CD4-positive, alpha-beta T cell (primary cell): ENCODE measurements at places on chromosomes 6 and 20.

DNA sequence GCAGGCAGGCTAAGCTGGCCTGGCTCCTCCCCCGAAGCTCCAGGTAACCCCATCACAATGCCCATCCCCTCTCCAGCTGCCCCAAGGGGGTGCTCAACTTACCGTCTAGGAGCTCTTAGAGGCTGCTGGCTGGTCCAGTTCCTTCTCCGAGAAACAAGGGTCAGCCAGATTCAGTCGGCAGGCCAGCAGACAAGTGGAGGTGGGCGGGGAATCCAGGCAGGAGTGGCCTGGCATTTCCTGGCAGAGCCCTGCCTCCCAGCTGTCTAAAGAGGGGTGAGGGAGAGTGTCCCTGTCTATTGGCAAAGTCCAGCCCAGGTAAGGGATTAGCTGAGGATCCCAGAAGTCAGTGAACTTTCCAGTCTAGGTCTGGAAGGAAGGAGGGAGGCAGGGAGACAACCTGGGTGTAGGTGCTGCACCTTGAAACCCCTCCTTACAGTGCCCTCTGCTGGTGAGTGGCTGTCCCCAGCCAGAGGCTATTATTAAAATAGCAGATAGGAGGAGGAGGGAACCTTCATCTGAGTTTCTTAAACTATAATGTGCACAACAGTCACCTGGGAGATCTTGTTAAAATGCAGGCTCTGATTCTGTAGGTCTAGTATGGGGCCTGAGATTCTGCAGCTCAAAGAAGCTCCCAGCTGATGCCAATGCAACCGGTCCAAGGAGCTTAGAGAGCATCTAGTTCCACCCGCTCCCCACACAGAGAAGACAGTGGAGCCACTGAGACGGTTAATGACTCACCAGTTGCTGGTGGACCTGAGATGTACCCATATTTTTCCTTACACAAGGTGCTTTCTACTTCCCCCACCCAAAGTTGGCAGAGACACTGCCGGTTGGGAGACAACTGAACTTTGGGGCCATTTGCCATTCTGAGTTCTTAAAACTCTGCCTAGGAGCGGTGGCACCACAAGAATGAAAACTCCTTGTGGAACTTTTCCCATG is at the start of gene UNC5CL:
Gene UNC5CL (minus strand): TSS at position 162 of the 939 bp plus-strand sequence. CDS start 4,147 bp downstream, outside the sequence.
- DNase-seq = peak; percentile 48

GRCh38 chr20:51019656-51020592 is 3.0 kb downstream of the KCNG1 start:
- DNase-seq = no peak

DNA sequence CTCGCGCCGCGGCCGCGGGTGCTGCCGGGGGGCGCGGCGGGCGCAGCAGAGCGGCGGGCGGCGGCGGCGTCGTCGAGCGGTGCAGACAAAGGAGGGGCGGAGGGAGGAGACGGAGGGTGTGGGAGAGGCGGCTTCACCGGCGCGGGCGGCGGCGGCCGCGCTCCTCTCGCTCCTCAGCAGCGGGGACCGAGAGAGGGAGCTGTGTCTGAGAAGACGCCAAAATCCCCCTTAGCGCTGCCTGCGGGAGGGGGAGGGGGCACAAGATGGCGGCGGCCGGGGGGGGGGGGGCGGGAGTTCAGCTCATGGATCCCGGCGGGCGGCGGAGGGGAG is 296 bp downstream of the ADNP start:
- DNase-seq = peak; percentile 73

- DNase-seq = no peak
Measured at GRCh38 chr20:35856866-35857265, 85.1 kb downstream of the PHF20 start.

GRCh38 chr20:49063279-49063678 is 17.2 kb downstream of the CSE1L start:
- no peak for DNase-seq

DNA sequence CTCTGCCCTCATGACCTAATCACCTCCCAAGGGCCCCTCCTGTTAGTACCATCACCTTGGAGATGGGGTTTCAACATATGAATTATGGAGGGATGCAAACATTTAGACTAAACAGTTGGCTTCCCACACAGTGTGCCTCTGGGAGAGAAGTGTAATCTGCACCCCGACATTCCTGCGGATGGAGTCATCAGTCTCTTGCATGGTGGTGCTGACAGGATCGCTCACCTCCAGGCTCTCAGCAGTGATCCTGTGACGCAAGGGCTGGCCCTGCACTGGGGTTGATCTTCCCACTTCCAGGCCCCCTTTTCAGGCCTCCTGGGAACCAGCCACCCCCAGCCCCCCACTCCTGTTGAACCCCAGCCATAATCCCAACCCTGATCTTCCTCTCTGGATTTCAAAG is 16.0 kb upstream of the PI16 start:
- DNase-seq = no peak

DNA sequence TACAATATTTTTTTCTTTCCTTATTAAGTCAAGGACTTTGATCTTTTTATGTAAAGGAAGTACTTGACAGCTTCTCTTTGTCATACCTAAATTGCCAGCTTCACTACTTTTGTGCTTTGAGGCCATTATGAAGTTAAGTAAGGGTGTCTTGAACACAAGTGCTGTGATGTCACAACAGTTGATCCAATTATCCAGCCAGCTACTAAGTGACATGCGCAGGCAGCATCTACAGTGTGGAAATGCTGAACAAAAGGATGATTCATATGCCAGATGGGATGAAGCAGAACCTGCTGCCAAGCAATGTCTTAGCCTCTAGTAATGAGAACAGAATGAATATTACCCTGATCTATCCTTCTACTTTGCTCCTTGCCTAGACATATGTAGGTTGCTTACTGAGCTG is 68.3 kb upstream of the TMEM244 start:
- no peak for DNase-seq

DNA sequence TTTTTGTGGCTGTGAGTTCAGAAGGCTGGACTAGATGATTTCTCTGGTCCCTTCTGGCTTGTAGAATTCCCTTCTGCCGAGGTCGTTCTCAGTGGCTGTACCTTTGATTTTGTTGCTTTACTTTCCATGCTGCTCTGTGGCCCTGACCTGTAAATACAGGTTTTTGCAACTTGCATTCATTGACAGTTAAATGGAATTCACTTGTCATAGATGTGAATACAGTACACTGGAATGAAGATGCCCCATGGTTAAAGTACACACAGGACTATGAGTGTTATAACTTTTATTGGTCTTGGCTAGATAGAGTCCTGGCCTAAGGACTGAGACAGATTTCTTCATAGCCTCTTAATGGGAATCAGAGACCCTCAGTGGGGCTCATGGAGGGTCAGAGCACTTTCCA is 12.9 kb upstream of the EFCAB8 start:
- DNase-seq = no peak

DNA sequence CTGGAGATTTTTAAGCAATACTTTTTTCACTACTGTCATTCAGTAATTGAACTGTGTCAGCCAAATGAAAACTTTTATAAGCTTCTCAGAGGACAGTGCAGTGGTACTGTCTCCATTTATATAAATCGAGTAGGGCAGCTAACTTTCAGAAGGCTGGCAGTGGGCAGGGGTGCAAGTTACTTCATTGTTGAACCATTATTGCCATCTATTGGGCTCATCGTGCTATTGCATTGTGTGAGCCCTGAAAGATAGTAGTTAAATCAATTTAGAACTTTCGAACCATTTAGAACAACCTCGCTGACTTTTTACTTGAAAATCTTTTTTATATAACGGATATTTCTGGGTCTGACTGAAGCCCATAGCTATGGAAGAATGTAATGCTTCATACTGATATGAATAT is 347.8 kb upstream of the PLCB4 start:
- DNase-seq = no peak

GRCh38 chr20:8454137-8454712 is 322.2 kb downstream of the PLCB1 start:
- DNase-seq = no peak

- no peak for DNase-seq
Measured at GRCh38 chr6:8446391-8446790, 11.0 kb upstream of the SLC35B3 start.

DNA sequence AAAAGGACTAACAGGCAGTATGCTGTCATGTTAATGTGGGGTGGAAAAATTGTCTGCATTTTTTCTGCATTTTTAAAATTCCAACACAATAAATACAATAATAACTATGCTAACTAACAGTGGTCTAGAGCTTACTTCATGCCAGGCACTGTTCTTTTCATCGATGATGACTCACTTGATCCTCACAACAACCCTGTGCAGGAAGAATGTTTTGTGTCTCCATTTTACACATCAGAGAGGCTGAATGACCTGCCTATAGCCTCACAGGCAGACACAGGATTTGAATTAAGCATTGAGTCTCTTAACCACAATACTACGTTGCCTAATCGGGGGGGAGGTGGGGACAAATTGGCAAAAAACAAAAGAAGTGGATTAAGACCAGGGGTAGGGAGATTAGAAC is 26.9 kb upstream of the FANCE start:
- no peak for DNase-seq

- DNase-seq = peak; percentile 62
Measured at GRCh38 chr20:63580796-63581461, 6.9 kb upstream of the HELZ2 start.

- DNase-seq = no peak
Measured at GRCh38 chr6:357261-357790, 34.2 kb upstream of the IRF4 start.

- no peak for DNase-seq
Measured at GRCh38 chr6:9100869-9101580, 665.7 kb upstream of the SLC35B3 start.

DNA sequence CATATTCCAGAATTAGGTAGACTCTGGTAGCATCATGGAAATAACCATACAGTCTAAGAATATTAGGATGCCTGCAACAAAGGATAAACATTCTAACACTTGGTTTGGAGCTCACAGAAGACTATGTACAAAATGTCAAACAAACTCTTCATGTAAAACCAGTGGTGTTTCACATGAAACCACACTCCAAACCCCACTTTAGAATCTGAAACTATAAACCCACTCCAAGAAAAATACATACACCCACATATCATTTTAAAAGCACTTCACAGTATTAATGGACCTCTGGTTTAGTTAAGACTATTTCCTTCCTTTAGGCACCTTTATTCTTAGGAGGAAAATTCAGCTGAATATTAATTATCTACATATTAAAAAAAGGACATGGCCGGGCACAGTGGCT is 10.5 kb downstream of the AURKA start:
- DNase-seq = no peak

DNA sequence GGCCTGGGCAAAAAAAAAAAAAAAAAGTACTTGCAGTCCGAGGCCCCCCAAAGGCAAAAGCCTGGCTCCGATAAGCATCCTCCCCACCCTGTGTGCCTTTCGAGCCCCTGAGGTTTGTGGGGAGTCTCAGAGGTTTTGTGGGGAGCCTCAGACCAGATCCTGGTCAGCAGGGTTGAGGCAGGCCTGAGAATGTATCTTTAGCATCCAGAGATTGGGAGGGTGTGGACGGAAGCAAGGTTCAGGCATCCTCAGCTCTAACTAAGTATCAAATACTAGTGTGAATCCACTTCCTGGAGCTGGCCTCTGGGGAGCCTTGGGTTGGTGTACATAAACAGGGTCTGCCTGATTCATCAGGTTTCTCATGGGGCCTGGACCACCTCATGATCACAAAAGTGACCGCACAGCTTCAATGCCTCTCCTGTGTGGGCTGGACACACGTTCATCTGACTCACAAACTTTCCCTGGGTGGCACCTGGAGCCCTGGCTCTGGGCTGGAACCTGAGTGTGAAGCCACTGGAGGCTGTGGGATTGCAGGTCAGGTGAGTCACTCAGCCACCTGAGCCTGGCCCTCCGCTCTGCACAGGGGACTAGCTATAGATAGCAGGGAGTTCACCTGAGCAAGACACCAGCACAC is 24.4 kb downstream of the PCMTD2 start:
- no peak for DNase-seq

DNA sequence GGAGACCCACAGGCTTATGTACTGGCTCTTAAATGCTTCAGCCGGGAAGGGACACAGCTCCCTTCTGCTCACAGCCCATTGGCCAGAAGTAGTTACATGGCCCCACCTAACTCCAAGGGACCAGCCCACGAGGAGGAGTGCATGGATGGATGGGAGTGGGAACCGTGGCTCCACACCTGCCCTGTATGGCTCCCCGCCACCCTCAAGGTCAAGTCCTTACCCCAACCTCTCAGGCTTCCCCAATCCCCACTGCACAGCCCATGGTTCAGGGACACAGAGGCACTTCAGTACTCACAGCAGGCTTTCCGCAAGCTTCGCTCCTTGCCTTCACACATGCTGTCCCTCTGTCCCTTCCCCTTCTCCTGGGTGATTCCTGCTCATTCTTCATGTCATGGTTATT is 137.9 kb upstream of the KCNG1 start:
- DNase-seq = no peak

GRCh38 chr6:9463311-9463710 is 951.6 kb downstream of the TFAP2A start:
- no peak for DNase-seq

GRCh38 chr20:12019715-12020114 is 102.0 kb downstream of the BTBD3 start:
- DNase-seq = no peak

GRCh38 chr20:44050925-44051660 is 135.9 kb downstream of the JPH2 start:
- no peak for DNase-seq

DNA sequence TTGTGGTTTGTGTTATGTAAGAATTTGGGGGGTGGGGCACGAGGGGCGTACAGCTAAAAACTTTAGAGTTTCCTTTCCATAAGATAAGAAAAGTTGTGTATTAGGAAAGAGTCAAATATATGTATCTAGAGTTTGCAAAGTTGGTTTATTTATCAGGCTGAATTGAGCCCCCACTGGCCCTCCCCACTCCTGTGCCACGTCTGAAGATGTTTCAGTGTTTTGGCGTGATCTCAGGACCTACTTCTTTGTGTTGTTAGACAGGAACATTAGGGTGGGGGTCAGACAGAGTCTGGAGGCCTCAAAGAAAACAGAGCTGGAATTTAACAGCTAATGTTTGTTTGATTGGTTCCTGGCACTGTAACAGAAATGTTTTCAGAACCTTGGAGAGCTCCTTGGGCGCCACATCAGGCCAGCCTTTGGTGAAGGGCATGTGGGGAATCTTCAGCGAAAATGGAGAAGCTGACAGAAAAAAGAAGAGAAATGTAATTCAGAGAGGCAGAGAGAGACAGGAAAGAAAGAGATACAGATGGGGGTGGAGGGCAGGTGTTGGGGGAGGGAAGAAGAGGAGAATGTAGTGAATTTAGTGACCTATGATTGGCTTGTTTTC is 674 bp downstream of the NRSN1 start:
- no peak for DNase-seq

GRCh38 chr6:167481307-167481926 is 156.5 kb downstream of the TTLL2 start:
- DNase-seq = no peak

DNA sequence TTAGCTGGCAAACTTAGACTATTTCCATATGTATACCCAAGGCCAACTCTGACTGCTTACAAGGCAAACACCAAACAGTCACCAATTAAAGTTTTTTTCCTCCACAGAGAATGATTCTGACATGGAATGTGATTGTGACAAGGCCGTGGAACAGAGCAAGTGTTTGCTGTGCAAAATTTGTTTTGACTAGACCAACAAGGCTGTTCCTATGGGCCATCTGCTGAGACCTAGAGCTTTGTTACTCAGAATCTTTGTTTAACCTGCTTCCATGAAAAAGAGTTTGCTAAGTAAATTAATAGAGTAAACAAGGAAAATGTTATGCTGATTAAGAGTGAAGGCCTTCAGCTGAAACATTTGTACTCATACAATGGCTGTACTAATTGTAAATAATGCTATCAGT is 51.6 kb upstream of the IMPG1 start:
- no peak for DNase-seq
